ENCODE measurements at places on chromosomes 11 and 22.

- no peak for DNase-seq
These were observed 52.3 kb downstream of the ST14 start for GRCh38 chr11:130211781-130212401.

DNA sequence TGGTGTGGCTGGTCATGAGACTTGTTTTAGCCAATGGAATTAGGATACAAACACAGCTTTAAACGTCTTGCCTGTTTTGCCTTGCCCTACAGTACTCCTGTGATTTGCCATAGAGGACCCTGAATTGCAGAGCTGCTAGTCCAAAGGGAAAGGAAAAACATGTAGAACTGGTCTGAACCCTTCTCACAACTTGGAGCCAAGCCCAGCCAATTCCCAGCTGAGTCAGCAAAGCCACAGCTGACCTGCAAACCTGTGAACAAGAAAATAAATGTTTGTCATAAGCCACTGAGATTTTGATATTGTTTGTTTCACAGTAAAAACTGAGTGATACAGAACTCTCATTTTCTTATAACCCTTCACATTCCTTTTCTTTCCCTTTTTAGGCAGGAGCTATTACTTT is 360.5 kb upstream of the API5 start:
- no peak for DNase-seq

- DNase-seq = no peak
These were observed 51.7 kb downstream of the PPP2R1B start for GRCh38 chr11:111714522-111714921.

DNA sequence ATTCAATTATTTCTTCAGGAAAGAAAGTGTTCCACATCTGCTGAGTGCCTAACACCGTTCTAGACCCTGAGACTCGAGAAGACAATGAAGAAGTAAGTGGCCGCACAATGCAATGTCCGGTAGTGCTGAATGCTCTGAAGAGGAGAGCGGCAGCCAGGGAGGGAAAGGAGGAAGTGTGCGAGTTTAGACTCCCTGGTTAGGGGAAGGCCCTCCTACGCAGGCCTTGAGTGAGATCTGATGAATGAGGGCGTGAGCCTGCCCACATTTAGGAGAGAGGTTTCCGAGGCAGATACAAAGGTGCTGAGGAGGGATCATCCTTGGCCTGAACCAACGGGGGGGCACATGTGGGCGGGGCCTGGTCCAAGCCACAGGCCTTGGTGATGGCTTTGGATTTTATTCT is 558.6 kb downstream of the NTM start:
- no peak for DNase-seq

GRCh38 chr11:57483562-57483918 is 23.2 kb downstream of the RTN4RL2 start:
- no peak for DNase-seq

GRCh38 chr11:86403458-86403857 is 28.8 kb downstream of the CCDC81 start:
- DNase-seq = no peak

DNA sequence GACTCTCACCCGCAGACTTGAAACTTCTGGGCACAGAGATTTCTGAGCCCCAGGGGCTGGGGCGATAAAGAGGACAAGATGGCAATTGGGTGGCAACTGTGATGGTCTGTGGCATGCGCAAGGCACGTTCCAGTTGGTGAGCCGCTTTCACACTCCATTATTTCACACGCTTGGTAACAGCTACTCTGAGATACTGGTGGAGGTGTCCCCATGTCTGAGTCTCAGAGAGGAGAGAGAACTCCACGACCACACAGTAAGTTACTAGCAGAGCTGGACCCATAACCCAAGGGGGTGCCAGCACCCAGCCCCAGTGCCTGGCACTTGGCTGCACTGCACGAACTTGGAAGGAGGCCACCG is 6.0 kb upstream of the KCNJ4 start:
- DNase-seq = no peak

- no peak for DNase-seq
These were observed 22.3 kb downstream of the SMCO4 start for GRCh38 chr11:93520726-93521509.

GRCh38 chr11:11480971-11481370 is 127.9 kb upstream of the CSNK2A3 start:
- DNase-seq = no peak
